Stimulated activated CD4-positive, alpha-beta T cell treated with anti-CD3 and anti-CD28 coated beads, TNF-alpha, amount 100 ng/mL, for 1 hour (primary cell): ENCODE measurements at places on chromosomes 5 and 9.

DNA sequence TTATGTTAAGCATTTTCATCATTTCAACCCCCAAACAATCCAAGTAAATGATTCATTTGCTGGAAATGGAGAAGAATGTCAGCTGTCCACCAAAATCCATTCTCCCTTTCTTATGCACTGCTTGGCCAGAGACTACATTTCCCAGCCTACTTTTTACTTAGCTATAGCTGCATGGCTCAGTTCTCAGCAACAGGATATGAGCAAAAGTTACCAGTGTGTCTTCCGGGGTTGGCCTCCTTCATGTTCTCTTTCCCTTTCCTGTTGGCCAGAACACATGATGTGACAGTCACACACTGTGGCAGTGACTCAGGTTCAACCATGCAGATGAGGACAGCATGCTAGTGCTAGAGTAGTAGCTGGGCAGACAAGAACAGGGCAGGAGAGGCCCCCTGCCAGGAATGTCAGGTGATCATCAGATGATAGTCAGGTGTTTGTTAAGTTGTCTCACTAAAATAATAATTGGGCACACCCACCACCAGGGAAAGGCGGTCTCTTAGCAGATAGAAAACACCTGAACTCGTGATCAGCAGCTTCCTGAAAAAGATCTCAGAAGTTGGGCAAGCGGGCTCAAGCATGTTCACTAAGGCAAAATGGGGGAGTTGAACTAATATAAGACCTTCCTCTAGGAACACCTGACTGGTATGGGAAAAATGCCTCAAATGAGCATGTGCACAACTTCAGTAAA, 12.2 kb downstream of the GPR150 start:
- peak; percentile 42 for DNase-seq

- no peak for DNase-seq
Observed at GRCh38 chr9:71781391-71781790, 13.1 kb upstream of the CEMIP2 start.

DNA sequence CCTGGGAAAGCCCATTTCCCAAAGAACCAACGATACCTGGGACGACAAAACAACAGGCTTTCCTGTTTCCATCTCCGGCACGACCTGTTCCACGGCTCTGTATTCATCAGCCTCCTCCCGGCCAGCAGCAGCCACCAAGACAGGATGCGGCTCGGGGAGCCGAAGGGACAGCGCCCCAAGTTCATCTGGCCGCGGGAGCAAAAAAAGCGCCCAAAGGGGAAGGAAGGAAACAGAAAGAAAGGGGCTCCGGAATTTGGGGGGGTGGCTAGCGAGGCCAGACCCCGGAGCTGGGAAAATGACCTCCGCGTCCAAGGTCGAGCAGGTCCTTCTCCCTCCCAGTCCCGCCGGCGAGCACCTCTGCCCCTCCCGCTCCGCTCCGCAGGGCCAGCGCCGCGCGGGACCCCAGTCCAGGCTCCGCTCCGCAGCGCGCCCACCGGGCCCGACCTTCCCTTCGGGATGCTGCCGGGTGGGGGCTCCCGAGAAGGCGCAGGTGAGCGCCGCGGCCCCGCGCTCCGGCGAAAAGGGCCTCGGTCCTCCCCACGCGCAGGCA, 608 bp downstream of the ELOVL7 start:
- no peak for DNase-seq

GRCh38 chr9:80175286-80176150, 603.8 kb downstream of the TLE4 start:
- DNase-seq: no peak

GRCh38 chr9:109277451-109277850, 43.4 kb downstream of the EPB41L4B start:
- no peak for DNase-seq

DNA sequence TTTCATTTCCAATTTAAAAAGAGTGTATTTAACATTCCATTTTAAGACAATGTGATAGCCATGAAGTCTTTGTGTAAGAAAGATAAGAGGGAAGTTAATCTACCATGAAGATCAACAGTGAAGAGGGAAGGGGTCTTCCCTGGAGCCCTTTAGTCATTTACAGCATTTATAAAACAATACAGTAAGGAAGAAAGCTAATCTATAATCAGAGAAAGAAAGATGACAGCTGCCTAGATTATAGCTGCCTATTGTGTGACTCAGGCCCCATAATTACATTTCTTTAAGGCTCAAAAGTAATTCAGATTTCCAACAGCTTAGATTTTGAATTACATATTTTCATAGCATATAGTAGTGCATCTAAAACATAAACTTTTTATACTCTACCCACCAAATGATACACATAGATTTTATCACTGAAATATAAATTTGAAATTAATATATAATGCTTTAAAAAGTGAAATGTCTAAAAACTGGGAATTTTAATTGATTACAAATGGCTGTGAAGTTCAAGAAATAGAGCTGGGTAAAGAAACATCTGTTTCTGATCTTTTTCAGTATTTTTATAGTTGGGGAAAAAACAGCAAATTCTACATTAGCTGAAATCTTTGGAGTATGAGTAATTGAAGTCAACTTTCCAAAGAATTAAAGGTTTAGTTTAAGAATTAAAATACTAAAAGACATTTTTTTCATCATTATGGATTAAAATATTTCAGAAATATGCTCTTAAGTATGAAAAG, 89.6 kb downstream of the RIC1 start:
- DNase-seq: no peak

GRCh38 chr5:150306775-150307174, 4.1 kb upstream of the ARSI start:
- DNase-seq: no peak

GRCh38 chr5:107505763-107506534, 164.8 kb downstream of the EFNA5 start:
- DNase-seq: no peak
